PC-3 (cell line): ENCODE measurements at places on chromosomes 1 and 21.

- no peaks in the 10 kb centered on the region for H3K4me1 ChIP-seq
- H3K27me3 ChIP-seq: peaks cover 14% of the 10 kb centered on the region
Measured at GRCh38 chr1:47661040-47661439, 223.2 kb downstream of the FOXD2 start.

DNA sequence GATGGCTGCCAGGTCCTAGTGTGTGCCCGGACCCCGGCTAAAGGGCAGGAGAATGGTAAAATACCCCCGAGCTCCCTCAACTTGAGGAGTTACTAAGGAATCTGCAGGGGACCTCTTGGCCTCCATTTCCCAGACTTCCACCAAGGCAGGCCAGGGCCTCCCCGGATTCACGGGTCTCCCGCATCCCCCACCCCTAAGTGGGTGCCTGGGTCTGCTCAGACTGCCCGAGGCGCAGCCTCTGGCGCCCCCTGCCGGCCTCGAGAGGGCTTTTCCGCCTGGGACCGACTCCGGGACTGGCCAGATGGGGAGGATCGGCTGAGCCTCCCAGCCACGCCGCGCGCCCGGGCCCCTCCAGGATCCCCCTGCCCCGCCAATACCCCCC lies 1.7 kb downstream of the PLEKHG5 start:
- no peaks in the 10 kb centered on the region for H3K27me3 ChIP-seq
- peak; percentile 91 for DNase-seq
- peak overlapping the region; percentile 89 for H3K4me3 ChIP-seq
- H3K27ac ChIP-seq: peak overlapping the region; percentile 97
- H3K4me1 ChIP-seq: peaks cover 51% of the 10 kb centered on the region

DNA sequence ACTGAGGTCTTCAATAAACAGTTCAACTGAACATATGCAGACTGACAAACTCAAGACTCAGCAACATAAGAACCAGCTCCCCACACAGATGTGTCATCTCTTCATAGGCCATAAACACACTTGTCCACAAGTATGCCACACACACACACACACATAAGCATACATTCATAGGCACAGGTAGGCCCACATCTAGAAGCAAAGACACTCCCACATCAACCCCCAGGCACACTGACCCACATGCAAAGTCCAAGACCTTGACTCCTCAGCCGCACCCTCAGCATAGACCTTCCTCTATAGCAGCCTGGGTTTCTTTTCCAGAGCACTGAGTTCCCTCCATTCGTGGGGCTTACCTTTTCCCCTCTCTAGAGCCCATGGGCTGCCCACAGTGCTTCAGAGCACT lies 1.4 kb downstream of the LAD1 start:
- peak overlapping the region; percentile 80 for H3K4me3 ChIP-seq
- no peaks in the 10 kb centered on the region for H3K27me3 ChIP-seq
- peak overlapping the region; percentile 73 for H3K27ac ChIP-seq

- peak; percentile 61 for DNase-seq
- peaks cover 4% of the 10 kb centered on the region; the same call in 1 of the 2 replicates for H3K4me1 ChIP-seq
- peak overlapping the region; percentile 4; the same call in 1 of the 2 replicates for H3K27ac ChIP-seq
- H3K27me3 ChIP-seq: no peaks in the 10 kb centered on the region
Measured at GRCh38 chr1:79293611-79294010, 287.1 kb upstream of the ADGRL4 start.

- H3K4me3 ChIP-seq: no peak overlapping the region
- no peak for DNase-seq
- H3K27me3 ChIP-seq: no peaks in the 10 kb centered on the region
- no peak overlapping the region for H3K27ac ChIP-seq
Measured at GRCh38 chr1:183219616-183220009, 33.5 kb downstream of the LAMC2 start.

GRCh38 chr1:90768826-90769225 lies 51.7 kb upstream of the BARHL2 start:
- no peak overlapping the region for H3K27ac ChIP-seq
- no peaks in the 10 kb centered on the region for H3K36me3 ChIP-seq
- no peak overlapping the region for H3K4me3 ChIP-seq
- DNase-seq: peak; percentile 24
- H3K27me3 ChIP-seq: peaks cover 3% of the 10 kb centered on the region; the same call in 1 of the 2 replicates

DNA sequence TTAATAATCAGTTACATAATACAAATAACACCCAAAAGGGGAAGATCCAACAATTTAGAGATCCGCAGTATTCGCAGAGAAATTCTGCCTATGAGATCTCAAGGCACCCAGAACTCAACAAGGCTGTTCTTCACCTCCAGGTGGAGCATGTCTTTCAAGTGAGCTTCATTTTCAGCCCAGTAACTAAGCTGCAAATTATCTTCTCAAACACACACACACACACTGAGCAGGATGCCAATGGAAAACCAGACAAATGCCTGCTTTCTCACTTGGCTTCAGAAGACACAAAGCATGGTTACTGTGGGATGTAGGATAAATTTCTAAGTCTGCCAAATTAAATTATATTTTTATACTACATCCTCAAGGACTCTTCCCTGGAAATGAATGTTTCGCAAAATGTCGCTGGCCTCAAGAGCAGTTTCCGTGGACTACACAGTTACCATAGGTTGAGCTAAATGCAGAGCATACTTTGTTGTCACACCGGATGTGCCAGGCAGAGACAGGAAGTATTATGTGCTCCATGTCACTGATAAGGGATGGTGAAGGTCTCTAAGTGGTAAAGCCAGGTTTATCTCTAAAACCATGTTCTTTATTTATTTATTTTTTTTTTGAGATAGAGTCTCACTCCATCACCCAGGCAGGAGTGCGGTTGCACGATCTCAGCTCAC lies 30.3 kb downstream of the UBR4 start:
- H3K27ac ChIP-seq: no peak overlapping the region
- H3K4me1 ChIP-seq: no peaks in the 10 kb centered on the region
- DNase-seq: peak; percentile 39
- no peak overlapping the region for H3K4me3 ChIP-seq
- peaks cover 52% of the 10 kb centered on the region for H3K36me3 ChIP-seq

DNA sequence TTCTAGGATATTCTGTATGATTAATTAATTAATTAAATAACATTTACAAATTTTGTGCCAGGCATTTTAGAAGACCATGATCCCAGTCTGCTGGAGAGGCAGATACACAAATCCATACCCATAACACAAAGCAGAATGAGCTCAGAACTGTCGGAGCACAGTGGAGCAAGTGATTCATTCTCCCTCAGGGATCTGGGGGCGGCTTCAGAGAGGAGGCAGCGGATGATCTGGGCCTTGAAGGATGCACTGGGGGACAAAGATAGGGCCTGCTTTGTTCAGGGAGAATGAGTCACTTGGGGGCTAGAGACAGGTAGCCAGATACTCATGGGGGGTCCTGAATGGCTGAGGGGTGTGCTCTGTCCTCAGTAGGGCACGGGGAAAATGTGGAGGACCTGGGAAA lies 50.9 kb upstream of the TRABD2B start:
- no peaks in the 10 kb centered on the region for H3K4me1 ChIP-seq
- no peaks in the 10 kb centered on the region for H3K36me3 ChIP-seq
- H3K27ac ChIP-seq: no peak overlapping the region
- no peak for DNase-seq

DNA sequence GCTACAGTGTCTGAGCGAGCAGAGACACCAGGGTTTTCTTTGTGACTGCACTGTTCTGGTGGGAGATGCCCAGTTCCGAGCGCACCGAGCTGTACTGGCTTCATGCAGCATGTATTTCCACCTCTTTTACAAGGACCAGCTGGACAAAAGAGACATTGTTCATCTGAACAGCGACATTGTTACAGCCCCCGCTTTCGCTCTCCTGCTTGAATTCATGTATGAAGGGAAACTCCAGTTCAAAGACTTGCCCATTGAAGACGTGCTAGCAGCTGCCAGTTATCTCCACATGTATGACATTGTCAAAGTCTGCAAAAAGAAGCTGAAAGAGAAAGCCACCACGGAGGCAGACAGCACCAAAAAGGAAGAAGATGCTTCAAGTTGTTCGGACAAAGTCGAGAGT lies 2.7 kb downstream of the ZBTB18 start:
- H3K27ac ChIP-seq: no peak overlapping the region
- H3K4me1 ChIP-seq: peaks cover 16% of the 10 kb centered on the region
- no peaks in the 10 kb centered on the region; the same call in 1 of the 2 replicates for H3K36me3 ChIP-seq

DNA sequence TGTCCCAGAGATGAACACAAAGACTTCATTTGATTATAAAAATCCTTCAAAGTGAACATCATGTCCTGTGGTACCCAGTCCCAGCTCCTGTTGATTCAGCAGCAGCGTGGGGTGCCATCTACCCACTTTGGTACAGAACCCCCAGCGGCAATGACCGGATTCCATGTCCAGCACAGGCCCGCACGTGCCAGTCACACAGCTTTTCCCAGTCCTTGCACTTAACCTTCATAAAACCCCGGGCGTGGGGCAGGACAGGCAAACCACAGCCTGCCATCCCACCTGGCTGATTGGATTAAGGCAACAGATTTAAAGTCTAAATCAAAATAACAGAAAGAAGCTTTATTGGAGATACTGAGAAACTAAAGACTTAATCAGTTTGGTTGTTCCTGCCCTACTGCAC lies 15.5 kb downstream of the CEP104 start:
- DNase-seq: no peak
- H3K36me3 ChIP-seq: peaks cover 60% of the 10 kb centered on the region
- H3K4me3 ChIP-seq: no peak overlapping the region
- no peaks in the 10 kb centered on the region for H3K4me1 ChIP-seq
- no peaks in the 10 kb centered on the region for H3K27me3 ChIP-seq

- H3K27ac ChIP-seq: no peak overlapping the region
- H3K4me3 ChIP-seq: no peak overlapping the region
- H3K36me3 ChIP-seq: peaks cover 3% of the 10 kb centered on the region; the same call in 1 of the 2 replicates
Measured at GRCh38 chr1:235831148-235831547, 35.6 kb downstream of the LYST start.

DNA sequence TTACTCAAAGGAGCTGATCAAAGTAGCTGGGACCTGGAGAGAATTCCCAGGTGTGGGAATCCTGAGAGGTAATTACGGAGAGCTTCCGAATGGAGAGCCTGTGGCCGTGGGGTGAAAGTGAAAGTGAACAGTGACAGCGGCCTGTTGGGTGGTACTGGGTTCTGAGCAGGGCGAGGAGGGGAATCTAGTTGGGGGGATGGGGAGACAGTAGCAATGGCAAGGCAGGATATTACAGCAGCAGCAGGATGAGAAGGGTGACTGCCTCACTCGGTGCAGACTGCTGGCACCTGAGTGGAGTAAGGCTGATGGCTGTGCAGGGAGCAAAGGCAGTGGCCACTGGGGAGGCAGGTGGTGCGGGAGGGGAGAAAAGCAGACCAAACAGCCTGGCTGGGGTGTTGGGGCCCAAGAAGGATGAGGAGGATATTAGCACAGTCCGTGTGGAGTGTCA lies 70.3 kb upstream of the PRDX6 start:
- H3K27ac ChIP-seq: no peak overlapping the region
- H3K4me3 ChIP-seq: no peak overlapping the region
- H3K36me3 ChIP-seq: no peaks in the 10 kb centered on the region
- peaks cover 45% of the 10 kb centered on the region for H3K4me1 ChIP-seq
- H3K27me3 ChIP-seq: no peaks in the 10 kb centered on the region

DNA sequence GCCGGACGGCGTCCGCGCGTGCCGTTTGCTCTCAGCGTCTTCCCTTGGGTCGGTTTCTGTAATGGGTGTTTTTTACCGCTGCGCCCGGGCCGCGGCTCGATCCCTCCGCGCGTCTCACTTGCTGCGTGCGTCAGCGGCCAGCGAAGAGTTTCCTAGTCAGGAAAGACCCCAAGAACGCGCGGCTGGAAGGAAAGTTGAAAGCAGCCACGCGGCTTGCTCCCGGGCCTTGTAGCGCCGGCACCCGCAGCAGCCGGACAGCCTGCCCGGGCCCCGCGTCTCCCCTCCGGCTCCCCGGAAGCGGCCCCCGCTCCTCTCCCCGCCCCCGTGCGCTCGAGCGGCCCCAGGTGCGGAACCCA lies 159.8 kb downstream of the RUNX1 start:
- no peaks in the 10 kb centered on the region for H3K27me3 ChIP-seq
- 0 out of 2 replicates have a peak, but pooled peaks cover 14% of the 10 kb centered on the region for H3K4me1 ChIP-seq
- peak overlapping the region; percentile 95 for H3K4me3 ChIP-seq
- H3K27ac ChIP-seq: peak overlapping the region; percentile 90
- DNase-seq: peak; percentile 50

GRCh38 chr21:35357041-35357780 lies 308.1 kb upstream of the RUNX1 start:
- DNase-seq: no peak
- no peak overlapping the region for H3K4me3 ChIP-seq
- H3K27me3 ChIP-seq: no peaks in the 10 kb centered on the region
- H3K27ac ChIP-seq: no peak overlapping the region
- no peaks in the 10 kb centered on the region for H3K4me1 ChIP-seq

- peaks cover 10% of the 10 kb centered on the region for H3K4me1 ChIP-seq
- H3K4me3 ChIP-seq: no peak overlapping the region
- H3K36me3 ChIP-seq: no peaks in the 10 kb centered on the region
- H3K27me3 ChIP-seq: no peaks in the 10 kb centered on the region
Measured at GRCh38 chr1:198764748-198765147, 125.9 kb downstream of the PTPRC start.

GRCh38 chr1:156493154-156493631 lies 7.4 kb downstream of the MEF2D start:
- 0 out of 2 replicates have a peak, but pooled peaks cover 8% of the 10 kb centered on the region for H3K36me3 ChIP-seq
- H3K4me1 ChIP-seq: peaks cover 29% of the 10 kb centered on the region
- H3K27me3 ChIP-seq: no peaks in the 10 kb centered on the region
- no peak overlapping the region for H3K27ac ChIP-seq

- no peaks in the 10 kb centered on the region for H3K4me1 ChIP-seq
- no peak overlapping the region for H3K27ac ChIP-seq
- no peaks in the 10 kb centered on the region for H3K27me3 ChIP-seq
- no peak for DNase-seq
- H3K36me3 ChIP-seq: peaks cover 21% of the 10 kb centered on the region
Measured at GRCh38 chr1:197092491-197093023, 25.5 kb upstream of the F13B start.

DNA sequence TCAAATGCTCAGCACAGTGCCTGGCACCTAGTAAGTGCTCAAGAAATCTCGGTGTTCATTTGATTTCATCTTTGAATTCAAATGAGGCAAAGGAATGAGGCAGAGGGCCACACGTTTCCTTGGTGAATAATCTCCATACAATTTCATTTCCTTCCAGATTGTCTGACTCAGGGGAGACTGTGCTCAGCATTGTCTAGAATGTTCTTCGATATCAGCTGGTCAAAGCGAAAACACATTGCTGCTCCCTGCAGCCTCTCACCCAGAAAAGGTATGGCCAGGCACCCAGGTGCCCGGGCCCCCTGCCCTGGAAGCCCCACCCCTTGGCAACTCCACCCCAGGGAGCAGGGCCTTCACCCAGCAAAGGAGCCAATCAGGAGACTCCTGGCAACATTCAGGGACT lies 55.8 kb downstream of the FBXO2 start:
- no peak overlapping the region for H3K4me3 ChIP-seq
- no peak for DNase-seq
- peaks cover 22% of the 10 kb centered on the region for H3K27me3 ChIP-seq

GRCh38 chr1:86753700-86754099 lies 49.3 kb downstream of the SH3GLB1 start:
- no peaks in the 10 kb centered on the region for H3K36me3 ChIP-seq
- H3K4me1 ChIP-seq: peaks cover 19% of the 10 kb centered on the region
- H3K27ac ChIP-seq: no peak overlapping the region
- H3K4me3 ChIP-seq: no peak overlapping the region
- H3K27me3 ChIP-seq: no peaks in the 10 kb centered on the region
